ENCODE measurements at places on chromosomes 13 and 19.

GRCh38 chr13:91564396-91564795 is 166.0 kb downstream of the GPC5 start:
- H3K4me3 ChIP-seq: no peak overlapping the region
- H3K27ac ChIP-seq: no peak overlapping the region
- H3K4me1 ChIP-seq: no peaks in the 10 kb centered on the region
- DNase-seq: no peak
- H3K36me3 ChIP-seq: no peaks in the 10 kb centered on the region

DNA sequence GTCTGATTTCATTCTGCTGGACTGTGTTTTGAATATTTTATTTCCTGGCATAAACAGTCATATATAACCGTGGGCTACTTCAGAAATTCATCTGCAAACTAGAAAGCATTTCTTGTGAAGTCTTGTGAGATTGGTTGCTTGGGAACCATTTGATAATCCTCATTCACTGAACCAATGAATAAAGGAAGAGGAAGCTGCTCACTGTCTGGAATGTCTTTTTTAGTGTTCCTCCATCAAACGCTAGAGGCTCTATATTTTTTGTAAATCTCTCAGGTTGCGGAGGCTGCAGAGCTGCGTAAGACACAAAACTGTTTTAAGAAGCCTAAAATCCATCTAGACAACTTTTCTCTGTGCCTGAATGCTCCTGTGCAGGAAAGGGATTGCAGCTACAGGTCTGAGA is 18.7 kb upstream of the GPR12 start:
- H3K27ac ChIP-seq: no peak overlapping the region
- DNase-seq: no peak
- H3K4me1 ChIP-seq: no peaks in the 10 kb centered on the region
- H3K4me3 ChIP-seq: no peak overlapping the region

- H3K36me3 ChIP-seq: no peaks in the 10 kb centered on the region
- H3K4me3 ChIP-seq: peak overlapping the region; percentile 51
- no peaks in the 10 kb centered on the region for H3K27me3 ChIP-seq
- H3K27ac ChIP-seq: peak overlapping the region; percentile 76
- DNase-seq: peak; percentile 75
- H3K4me1 ChIP-seq: peaks cover 10% of the 10 kb centered on the region
Observed at GRCh38 chr19:47598407-47599349, 10.3 kb upstream of the BICRA start.

- DNase-seq: no peak
- no peak overlapping the region for H3K4me3 ChIP-seq
Observed at GRCh38 chr19:35959040-35959967, 23.1 kb downstream of the LRFN3 start.

DNA sequence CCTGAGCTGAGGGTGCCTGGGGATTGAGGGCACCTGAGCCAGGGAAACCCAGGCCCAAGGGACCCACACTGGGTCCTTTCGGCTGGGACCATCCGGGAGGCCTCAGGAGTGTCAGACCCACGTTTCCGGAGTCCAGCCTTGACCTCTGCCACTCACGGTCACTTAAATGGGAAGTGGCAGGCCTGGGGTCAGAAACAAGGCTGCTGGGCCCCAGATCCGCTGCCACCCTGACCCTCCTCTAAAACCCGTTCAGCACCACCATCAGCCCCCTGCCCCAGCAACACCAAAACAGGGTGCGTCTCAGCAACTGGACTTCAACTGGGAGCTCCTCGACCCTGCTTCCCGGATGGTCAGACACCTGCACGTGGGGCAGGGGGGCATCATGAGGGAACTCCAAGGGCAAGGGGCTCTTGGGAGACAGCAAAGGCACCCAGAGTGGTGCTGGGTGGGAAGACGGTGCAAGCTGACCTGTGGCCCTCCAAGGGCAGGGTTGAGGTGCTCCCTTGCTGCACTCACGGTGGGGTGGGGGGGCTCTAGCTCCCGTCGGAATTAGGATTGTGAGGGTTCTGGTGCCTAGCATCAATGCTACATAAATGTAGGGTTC is 1.2 kb upstream of the PLPP2 start:
- H3K36me3 ChIP-seq: no peaks in the 10 kb centered on the region
- H3K27ac ChIP-seq: no peak overlapping the region
- H3K27me3 ChIP-seq: no peaks in the 10 kb centered on the region
- H3K4me1 ChIP-seq: peaks cover 36% of the 10 kb centered on the region

DNA sequence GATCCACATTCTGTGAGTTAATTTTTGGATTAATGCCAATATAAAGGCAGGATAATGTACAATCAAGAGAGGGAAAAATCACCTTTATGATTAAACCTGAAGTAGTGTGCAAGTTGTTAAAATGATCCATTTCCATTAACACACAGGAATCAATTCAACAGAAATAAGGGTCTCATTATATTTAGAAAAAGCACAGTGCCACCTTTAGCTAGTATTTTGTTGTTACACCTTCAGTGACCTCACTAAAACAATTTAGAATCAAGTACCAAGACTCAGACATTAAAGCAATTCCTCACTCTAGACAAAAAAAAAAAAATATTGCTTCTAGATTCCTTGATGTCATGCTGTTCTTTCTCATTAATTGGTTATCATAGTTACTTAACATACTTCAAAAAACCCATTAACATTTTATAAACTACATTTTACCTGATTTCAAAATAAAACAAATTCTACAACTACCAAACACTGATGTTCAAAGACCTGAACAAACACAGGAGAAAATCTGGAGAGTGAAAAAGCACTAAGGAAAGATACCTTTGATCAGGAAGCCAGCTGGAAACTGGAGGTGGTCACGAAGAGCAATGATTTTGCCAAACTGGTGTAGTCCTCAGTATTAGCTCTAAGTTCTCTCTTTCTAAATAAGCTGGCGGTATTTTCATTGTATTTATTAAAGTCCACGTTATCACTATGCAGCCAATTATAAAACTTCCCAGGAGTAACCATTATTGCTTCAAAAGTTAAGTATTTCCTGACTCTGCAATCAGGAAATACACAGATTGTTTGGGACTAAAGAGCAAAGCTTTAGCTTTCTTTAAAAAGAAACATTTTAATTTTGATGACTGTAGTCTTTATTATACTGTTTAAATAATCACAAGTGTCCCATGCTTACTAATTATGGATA is 115.3 kb downstream of the TBC1D4 start:
- DNase-seq: no peak
- H3K4me3 ChIP-seq: no peak overlapping the region
- H3K27ac ChIP-seq: no peak overlapping the region
- H3K36me3 ChIP-seq: no peaks in the 10 kb centered on the region
- no peaks in the 10 kb centered on the region for H3K4me1 ChIP-seq

- H3K4me3 ChIP-seq: peak overlapping the region; percentile 59
- peak overlapping the region; percentile 95 for H3K27ac ChIP-seq
- H3K36me3 ChIP-seq: peaks cover under 1% of the 10 kb centered on the region
- peak; percentile 36 for DNase-seq
- H3K27me3 ChIP-seq: no peaks in the 10 kb centered on the region
Observed at GRCh38 chr19:4988770-4989251, 19.9 kb downstream of the KDM4B start.

DNA sequence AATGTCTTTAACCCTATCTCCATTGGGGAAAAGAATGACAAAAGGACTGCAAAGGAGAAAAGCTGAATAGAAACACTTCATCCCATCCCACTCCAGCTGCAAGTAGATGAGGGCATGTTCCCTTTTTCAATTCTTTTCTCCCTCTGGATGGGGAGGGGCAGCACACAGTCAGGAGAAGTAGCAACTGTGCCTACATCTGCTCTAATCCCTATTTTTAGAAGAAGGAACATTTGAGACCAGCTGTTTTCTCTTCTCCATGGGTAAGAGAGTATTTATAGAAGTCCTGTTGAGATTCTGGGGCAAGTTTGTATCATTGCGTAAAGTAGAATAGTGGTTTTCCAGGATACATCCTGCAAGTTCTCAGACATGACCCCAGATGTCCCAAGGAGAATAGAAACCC is 9.3 kb upstream of the GTF3A start:
- DNase-seq: no peak
- no peak overlapping the region for H3K27ac ChIP-seq
- H3K36me3 ChIP-seq: no peaks in the 10 kb centered on the region
- H3K4me1 ChIP-seq: no peaks in the 10 kb centered on the region
- H3K4me3 ChIP-seq: no peak overlapping the region

DNA sequence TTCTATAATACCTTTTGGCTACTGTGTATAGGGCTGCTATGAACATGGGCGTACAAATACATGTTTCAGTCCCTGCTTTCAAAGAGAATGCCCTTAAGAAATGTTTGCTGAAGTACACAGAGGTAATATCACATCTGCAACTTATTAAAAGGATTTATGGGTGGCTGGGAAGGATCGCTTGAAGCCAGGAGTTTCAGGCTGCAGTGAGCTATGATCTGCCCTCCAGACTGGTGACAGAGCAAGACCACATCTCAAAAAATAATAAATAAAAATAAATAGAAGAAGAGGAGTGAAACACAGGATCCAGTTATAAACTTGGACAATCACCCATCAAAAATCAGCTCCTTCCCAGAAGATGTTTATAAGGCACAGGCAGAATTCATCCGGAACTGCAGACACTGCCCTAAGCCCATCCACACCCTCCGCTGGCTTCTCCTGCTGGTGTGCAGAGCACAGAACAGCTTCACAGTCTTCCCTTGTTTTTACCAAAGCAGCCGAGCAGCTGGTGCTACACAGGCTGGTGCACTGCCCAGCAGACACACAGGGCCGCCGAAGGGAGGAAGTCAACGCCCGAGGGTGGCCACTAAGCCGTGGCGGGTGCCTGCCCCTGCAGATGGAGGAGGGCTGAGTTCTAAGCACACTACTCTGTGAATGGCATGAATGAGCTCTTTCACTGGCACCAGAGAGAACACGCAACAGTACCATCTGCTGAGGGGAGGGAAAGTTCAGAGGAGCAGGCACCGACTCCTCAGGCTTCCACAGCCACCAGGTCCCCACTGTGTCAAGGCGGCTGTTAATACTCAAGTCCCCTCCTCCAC is 44.0 kb downstream of the BRD4 start:
- H3K36me3 ChIP-seq: peaks cover 4% of the 10 kb centered on the region
- no peak overlapping the region for H3K27ac ChIP-seq
- no peaks in the 10 kb centered on the region for H3K27me3 ChIP-seq
- H3K4me1 ChIP-seq: peaks cover 29% of the 10 kb centered on the region
